Fibroblast of the aortic adventitia (primary cell): ENCODE measurements at places on chromosomes 7 and 10.

DNA sequence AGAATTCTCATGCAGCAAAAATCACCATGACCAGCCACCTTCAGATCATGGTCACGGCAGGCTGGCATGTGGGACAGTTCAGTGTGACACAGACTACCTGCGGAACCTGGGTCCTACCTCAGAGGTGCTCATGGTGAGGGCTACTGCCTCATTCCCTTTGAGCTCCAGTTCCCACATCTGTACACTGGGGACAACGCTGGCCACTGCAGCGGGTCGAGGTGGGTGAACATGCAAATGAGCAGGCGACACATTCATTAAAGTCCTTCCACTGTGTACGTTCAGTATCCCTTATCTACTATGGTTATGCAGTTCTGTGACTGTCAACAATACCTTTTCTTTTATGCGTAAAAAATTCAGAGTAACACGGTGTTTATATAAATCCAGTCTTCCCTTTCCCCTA is 218.7 kb upstream of the AOAH start:
- DNase-seq = no peak

GRCh38 chr7:25775999-25776743 is 375.8 kb upstream of the NFE2L3 start:
- no peak for DNase-seq

DNA sequence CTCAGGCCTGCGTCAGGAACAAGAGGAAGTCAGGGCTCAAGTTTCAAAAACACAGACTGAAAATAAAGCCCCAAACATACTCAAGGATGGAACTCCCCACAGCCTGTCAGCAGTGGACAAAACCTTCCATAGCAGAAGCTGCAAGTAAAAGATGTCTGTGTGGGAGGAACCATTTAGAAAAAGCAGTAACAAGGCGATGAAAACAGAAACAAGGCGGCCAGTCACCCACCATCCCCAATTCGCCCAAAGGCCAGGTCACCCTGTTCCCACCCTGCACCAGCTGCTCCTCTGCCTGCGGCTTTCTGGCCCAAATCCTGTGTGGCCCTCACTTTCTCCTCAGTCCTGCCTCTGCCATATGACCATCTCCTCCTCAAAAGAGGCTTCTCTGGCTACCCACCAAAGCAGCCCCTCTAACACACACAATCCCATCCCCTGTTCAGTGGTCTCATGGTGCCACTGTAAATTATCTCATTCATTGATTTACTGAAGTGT is 27.8 kb downstream of the KCNMA1 start:
- DNase-seq = no peak

DNA sequence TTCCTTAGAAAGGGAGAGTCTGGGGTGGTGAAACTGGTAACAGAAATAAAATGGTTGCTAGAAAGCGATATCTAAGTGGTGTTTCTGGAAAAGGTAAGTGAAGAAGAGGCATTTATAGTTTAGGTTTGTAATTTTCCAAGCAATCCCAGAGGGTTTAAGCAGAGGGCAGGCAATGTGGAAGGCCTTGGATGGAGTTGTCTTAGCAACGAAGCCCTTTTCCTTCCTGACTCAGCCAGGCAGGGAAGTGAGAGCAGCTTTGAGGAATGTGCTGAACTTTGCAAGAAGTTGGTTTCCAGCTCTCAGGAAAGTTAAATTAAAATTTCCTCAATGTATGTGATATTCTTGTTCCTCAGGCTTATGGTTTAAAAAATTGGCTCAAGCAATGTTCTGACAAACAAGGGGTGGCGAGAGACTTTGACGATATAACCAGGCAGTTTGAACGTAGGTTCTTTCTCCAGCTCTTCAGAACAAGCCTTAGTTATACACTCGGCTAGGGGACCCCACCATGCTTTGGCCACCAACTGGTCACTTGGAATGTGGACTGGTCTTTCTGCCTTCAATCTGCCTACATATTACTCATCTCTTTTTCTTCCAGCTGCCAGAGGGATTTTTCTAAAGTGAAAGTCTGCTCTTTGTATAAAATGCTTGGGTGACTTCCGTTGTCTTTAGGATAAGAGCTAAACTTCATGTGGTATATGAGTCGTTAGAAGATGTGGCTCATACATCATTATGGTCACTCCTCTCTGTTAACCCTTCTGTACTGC is 66.9 kb upstream of the SLC25A13 start:
- DNase-seq = peak; percentile 77

DNA sequence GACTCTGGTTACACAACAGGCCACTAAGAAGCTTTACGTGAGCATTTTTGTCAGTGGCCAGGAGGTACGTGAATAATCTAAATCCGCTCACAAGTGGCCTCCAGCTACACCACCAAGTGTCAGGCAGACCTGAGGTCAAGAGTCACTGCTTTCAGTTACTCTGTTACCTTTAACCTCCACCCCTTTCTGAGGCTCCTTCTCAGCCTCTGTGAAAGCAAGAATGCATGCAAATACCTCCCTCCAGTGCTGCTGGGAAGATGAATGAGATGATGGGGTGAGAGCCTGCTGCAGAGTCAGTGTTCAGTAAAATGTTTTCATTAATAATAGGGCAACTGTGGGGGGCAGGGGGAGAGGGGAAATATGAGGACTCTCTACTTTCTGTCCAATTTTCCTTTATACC is 11.2 kb downstream of the DDC start:
- DNase-seq = no peak

DNA sequence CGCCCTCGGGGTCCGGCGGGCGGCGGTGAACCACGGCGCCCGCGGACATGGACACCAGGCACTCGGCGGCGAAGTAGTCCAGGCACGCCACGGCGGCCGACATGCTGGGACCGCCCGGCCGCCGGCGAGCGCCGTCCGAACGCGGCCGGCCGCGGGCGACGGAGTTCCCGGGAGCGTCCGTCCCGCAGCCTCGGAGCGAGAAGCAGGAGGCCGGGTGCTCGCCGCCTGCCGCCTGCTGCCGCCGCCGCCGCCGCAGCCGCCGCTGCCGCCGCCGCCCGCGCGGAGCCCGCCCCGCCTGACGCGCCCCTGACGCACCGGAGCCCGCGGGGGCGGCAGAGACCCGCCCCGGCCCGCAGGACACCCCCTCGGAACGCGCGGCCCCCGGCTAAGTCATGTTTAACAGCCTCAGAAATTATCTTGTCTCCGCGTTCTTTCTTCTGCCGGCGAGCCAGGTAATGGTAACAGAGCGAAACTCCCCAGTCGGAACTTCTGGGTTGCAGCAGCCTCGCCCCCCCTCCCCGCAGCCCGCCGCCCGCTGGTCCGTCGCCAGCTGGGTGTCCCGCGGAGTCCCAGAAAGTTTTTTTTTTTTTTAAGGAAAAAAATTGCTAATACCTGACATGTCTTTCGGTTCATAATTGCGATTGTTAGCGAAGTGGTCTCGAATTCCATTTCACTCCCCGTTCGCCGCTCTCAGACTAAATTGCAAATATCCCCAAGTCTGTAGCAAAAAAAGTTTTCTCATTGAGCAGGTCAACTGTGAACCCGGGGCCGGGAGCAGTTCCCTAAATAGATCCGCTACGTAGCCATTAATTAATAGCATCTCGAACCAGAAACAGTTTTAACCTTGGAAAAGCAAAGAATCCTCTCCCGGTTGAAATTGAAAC is at the start of gene KLF14:
KLF14 (minus strand) TSS at position 277 of the 884 bp plus-strand sequence; CDS start at position 103, 174 bp downstream.
- peak; percentile 14 for DNase-seq

DNA sequence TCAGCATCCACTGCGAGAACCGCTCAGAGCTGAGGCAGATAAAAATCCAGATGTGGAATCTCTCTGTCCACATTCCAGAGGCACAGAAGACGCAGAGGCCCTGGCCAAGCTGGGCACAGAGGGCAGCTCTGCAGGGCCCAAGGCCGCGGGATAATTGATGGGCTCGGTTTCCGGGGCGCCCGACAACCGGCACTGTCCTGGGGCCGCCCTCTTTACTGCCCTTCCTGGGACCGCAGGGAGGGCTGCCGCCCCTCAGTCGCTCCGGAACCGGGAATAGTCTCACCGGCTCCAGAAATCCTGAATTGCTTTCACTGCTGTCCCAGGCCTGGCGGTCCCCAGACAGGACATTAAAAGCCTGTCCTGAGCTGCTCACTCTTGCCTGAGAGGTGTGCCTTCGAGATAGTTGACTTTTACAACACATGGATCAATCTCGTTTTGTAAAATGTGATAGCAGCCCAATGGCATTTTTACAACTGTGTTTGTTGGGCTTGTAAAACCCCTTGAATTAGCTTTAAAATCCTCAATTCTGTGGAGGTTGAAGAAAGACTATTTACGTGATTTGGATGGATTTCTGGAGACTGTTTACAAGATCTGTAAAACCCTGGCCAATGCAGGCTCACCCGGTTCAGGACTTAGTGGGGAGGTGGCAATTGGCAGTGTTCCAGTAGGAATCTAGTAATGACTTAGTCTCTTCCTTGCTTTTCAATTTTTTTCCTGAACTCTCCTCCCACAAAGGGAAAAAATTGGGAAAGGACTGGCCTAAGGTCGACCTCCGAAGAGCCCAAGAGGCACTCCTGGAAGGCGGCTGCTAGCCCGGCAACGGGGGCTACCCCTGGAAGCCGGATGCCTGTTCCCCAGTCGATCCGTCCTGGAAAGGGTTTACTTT is 1.4 kb upstream of the HOXA6 start:
- no peak for DNase-seq

GRCh38 chr10:88091490-88092061 is 228.2 kb downstream of the PTEN start:
- DNase-seq = no peak

DNA sequence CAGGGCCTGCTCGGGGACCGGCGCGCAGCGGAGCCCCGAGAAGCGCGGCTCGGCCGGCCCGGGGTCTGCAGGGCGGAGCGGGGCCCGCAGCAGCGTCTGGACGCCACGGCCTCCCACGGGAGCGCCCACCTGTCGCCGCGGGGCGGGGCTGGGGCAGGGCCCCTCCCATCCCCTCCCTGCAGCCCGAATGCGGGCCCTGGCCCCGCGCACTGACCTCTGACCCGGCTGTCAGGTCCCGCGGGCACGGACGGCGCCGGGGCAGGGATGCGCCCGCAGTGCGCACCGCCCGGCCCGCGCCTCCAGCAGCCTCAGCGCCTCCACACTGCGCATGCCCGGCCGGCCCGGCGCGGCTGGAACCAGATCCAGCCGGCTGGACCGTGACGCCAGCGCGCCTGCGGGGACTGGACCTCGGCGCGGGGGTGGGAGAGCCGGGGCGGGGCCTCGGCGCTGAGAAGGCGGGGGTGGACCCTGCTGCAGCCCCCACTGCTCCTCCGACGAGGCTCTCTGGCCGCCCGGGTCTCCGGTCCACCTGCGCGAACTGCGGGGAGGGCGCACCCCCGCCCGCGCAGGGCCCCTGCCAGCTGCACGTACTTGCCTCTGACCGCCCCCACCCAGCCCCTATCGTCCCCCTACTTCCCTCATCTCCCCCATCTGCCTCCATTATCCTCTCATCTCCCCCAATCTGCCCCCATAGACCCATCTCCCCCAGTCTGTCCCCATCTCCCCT is 16.1 kb upstream of the GPR146 start:
- peak; percentile 81 for DNase-seq

DNA sequence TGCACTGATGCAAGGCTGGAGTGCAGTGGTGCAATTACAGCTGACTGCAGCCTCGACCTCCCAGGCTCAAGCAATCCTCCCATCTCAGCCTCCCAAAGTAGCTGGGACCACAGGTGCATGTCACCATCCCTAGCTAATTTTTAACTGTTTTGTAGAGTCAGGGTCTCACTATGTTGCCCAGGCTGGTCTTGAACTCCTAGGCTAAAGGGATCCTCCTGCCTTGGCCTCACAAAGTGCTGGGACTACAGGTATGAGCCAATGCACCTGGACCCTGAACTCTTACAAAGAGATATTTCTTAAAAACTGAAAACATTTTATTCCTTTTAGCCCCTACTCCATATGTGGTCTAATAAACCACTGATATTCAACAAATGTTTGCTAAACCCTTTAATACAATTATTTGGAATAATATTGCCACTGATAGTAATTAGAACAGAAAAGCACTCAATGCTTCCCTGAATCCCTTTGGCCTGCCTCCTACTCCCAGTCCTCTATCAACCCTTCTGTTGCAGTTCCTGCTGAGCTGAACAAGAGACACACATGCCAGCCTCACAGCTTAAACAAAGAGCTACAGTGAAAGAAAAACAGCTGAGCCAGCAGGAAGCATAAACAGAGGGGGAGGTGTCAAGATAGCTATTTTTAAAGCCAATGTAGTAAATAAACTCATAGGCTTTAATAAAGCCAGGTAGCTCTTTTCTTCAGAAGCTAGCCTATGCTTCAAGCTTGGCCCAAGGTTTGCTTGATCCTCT is 7.0 kb upstream of the GNAI1 start:
- no peak for DNase-seq

DNA sequence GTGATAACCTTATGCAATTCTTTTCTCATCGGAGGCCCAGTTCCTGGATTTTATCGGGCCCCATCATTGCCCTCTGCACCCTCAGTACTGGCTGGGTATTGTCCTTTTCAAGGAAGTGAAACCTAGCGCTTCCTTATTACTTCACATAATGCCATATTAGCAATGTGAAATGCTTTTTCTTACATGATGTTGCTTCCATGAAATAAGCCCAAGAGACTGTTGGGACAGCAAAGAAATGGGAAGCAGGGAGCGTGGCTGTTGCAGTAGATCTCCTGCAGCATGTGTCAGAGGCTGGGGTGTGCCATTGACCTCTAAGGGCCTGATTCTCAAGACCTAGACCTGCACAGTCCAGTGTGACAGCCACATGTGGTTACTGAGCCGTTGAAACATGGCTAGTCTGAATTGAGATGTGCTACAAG is 8.1 kb downstream of the CHN2 start:
- no peak for DNase-seq

GRCh38 chr10:87829986-87830729 is 12.1 kb upstream of the ATAD1 start:
- no peak for DNase-seq

- no peak for DNase-seq
These were observed 141.3 kb downstream of the SUGCT start for GRCh38 chr7:40276061-40276460.

- DNase-seq = no peak
These were observed 62.4 kb upstream of the DOCK1 start for GRCh38 chr10:126842836-126843235.

DNA sequence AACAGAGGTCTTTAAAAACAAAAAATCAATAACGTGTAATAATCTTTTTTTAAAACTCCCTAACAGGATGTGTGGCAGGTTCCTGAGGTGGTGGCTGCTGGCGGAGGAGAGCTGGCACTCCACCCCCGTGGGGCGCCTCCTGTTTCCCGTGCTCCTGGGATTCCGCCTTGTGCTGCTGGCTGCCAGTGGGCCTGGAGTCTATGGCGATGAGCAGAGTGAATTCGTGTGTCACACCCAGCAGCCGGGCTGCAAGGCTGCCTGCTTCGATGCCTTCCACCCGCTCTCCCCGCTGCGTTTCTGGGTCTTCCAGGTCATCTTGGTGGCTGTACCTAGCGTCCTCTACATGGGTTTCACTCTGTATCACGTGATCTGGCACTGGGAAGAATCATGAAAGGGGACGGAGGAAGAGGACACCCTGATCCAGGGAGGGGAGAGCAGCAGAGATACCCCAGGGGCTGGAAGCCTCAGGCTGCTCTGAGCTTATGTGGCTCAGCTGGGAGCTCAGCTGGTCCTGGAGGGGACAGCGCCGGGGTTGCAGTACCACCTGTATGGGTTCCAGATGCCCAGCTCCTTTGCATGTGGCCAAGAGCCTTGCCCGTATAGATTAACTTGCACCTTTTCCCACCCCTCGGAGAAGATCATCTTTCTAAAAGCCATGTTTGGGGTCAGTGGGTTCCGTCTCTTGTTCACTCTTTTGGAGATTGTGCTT is 16.7 kb upstream of the AZGP1 start:
- no peak for DNase-seq

- no peak for DNase-seq
These were observed 14.3 kb downstream of the MMS19 start for GRCh38 chr10:97483921-97484320.

GRCh38 chr7:71705217-71705616 is 573.3 kb downstream of the GALNT17 start:
- no peak for DNase-seq
